ENCODE measurements at places on chromosomes 7 and 10.

DNA sequence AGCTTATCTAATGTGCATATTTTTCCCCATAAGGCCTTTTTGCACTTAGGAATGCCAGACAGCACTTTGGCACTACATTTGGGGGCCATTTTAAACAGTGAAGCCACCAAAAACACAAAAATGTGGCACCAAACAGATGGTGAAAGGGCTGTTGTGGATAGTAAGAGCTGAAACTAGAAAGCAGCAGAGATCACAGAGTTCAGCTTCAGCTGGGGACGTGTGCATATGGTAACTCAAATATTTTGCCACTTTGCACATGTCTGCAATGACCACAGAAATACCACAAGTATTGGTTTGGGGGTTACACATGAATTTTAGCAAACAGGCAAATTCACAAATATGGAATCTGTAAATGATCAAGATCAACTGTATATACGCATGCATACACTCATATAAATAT, 72.8 kb downstream of the PODXL start:
- no peak for DNase-seq

DNA sequence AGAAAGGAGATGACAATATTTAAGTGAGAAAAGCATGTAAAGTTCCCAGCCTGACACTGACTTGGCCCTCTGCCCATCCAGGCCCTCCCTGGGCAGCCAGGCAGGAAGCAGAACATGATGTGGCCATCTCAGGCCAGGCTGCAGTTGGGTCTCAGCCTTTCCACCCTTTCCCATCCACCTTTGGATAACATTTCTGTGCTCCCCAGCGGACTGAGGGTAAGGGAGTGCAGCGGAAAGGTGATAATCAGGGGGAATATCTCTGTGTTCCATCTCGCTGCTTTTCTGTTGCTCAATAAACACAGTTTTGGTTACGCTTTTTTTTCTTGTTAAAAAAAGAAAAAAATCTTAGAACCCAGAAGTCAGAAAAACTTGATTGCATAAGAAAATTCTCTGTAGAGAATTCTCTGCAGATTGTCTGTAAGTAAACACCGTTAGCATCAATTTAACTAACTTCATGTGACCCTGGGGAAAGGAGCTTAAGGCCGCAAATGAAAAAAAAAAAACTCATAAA, 37.2 kb upstream of the TARP start:
- no peak for DNase-seq

GRCh38 chr7:32116436-32116835, 46.2 kb upstream of the PDE1C start:
- DNase-seq, result no peak

DNA sequence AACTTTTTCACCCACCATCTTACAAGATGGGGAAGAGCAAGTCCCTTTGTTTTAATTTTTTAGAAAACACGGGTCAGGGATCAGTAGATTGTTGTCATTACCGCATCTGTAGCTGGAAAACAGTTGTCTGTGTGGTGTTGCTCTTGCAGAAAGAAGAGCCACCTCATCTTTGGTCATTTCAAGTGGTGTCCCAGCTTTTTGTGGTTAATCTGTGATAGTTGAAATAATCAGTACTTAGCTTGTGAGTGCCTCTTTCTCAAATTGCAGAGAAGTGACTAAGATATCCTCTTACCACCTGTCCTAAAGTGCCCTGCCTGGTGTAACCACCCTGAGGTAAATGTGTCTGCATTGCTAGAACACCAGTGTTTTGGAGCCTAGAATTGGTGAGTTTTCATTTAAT, 5.5 kb downstream of the PRPF18 start:
- no peak for DNase-seq

GRCh38 chr10:7707102-7707501, 4.0 kb downstream of the ITIH2 start:
- DNase-seq, result no peak

DNA sequence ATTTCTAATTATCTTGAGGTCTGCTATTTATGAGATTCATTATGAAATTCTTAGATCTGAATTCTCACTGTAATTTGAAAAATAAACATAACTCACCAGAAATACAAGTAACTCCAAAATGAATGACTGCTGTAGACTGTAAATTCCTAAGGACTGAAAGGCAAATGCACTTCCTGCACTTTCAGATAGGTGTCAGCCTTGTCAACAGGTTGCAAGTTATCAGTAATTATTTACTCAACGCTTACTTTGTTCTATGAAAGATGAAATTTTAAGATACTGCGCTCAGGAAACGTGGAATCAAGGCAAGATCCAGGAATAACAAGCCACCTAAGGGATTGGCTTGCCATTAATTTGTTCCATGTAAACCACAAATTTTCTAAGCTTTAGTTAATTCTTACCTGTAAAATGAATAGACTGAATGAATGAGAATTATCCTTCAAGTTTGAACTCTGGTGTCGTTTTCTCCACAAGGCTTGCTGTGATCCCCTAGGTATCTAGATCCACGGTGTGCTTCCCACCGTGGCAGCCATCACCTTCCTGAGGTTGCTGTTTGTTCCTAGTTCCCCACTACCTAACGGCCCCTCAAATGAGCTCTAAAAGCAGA, 12.6 kb downstream of the DHX32 start:
- no peak for DNase-seq

DNA sequence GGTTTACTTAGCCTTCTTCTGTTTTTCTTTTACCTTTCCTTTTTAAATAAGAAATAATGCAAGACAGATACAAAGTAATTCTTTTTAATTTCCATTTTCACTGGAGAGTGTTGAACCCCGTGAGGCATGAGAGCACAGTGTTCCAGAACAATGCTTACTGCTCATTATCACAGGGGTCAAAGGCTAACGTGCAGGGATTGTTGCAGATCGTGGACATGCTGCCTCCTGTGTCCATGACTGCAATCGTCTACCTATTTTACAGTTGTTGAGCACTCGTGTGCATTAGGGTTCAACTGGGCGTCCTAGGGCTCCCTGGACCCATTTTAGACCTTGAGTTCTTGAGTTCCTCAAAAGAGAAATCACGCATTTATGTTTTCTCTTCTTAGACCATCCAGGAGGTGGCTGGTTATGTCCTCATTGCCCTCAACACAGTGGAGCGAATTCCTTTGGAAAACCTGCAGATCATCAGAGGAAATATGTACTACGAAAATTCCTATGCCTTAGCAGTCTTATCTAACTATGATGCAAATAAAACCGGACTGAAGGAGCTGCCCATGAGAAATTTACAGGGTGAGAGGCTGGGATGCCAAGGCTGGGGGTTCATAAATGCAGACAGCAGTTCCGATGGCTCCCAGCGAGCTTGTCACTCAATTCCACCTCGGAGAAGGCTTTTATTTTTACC, 124.2 kb downstream of the EGFR start:
- DNase-seq, result no peak

- no peak for DNase-seq
Measured at GRCh38 chr10:79335470-79336235, 11.6 kb upstream of the PPIF start.

DNA sequence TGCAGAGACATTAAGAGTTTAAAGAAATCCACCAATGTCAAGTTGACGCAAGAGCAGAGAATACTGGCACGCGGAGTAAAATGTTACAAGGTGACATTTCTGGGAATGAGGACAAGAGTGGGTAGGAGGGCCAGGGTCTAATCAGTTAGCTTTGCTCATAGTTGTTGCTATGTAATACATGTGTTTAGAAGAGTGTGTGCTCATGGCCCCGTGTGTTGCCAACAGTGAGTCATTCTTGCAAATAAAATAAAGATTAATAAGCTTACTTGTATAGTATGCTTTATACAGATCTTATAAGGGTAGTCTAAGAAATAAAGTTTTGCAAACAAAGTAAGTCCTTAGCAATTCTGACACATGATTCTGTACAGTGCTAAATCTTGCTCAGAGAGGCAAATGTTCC, 64.5 kb downstream of the DNMBP start:
- DNase-seq, result no peak

- no peak for DNase-seq
Measured at GRCh38 chr10:94493463-94493862, 52.1 kb upstream of the HELLS start.

GRCh38 chr7:31466036-31466435, 47.9 kb upstream of the ITPRID1 start:
- no peak for DNase-seq

DNA sequence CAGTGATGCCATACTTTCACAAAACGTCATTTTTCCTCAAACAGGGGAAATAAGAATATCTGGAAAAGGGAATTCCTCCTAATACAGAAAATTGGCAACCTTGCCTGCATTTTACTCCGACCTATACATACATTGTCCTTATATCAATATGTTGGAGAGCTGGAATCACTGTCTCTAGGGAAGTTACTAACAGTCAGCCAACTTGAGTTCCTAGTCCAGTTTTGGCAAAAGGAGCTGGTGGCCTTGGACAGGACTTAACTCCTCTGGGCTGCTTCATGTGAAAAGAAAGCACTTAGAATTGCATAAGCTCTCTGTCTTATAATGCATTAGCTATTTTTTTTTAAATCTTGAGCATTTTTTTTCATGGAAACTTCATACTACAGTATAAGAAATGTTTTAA, 174.2 kb upstream of the HGF start:
- no peak for DNase-seq

DNA sequence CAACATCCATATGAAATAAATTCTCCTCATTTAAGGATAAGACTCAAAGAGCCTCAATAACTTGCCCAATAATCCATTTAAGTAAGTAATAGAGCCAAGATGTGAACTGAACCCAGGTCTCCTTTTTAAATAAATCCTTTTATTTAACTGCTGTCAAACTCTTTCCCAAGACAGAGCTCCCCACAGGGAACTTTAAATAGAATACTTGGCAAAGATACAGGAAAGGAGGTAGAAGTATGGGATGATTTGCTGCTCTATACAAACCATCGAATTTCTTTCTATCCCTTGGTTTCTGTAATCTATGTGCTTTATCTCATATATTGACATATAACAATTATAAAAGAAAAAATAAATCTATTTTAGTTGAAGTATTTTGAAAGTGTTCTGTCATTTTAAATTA, 295.9 kb downstream of the CSTF2T start:
- DNase-seq, result no peak

GRCh38 chr7:22346383-22347107, 10.4 kb downstream of the RAPGEF5 start:
- peak; percentile 36 for DNase-seq

DNA sequence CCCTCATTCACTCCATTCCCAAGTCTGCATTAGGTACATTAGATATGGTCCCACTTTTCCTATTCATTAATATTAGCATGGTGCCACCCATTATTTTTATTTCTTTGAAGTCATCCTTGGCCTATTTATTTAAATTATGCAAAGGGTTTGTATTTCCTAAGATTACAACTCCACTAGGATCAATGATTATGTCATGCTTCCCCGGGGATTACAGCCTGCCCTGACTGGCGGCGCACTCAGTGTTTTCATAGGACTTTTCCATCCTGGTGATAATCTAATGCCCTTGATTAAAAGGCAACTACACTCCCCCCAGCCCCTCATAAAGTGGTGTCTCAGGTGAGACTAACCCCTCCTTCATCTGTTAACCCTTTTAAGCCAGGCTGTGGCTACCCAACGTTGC, 187.2 kb downstream of the POU6F2 start:
- no peak for DNase-seq

DNA sequence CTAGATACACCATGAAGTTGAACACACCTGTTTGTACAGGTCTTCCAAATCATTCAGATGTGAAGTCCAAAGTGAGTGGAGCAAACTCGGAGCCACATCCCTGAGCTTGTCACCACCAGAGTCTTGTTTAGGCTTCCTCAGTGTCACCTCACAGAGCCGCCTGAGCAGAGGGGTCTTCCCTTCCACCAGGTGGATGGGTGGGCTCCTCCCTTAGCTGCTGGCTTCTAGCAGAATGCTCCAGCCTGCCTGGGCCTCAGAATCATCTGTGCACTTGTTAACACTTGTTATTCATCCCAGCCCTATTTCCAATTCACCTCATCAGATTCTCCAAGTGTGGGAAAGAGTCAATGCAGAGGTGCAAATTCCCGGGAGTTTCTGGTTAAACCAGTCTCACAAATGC, 32.5 kb downstream of the C10orf71 start:
- no peak for DNase-seq

DNA sequence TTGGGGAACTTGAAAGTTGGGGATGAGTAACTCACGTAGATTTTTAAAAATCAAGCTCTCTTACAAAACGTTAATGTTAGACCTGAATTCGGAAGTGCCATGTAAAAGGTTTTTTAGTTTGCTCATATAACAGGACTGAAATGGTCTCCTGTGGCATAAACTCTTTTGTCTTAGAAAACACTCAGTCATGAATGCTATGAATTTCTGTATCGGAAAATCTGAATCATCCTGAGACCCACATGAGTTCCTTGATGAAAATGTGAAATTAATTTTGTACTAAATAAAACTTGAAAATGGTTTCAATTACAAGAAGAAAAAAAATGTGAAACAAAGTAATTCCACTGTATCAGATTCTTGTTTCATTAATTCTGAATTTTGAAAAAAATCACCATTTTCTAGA, 134.8 kb upstream of the BMPER start:
- no peak for DNase-seq

DNA sequence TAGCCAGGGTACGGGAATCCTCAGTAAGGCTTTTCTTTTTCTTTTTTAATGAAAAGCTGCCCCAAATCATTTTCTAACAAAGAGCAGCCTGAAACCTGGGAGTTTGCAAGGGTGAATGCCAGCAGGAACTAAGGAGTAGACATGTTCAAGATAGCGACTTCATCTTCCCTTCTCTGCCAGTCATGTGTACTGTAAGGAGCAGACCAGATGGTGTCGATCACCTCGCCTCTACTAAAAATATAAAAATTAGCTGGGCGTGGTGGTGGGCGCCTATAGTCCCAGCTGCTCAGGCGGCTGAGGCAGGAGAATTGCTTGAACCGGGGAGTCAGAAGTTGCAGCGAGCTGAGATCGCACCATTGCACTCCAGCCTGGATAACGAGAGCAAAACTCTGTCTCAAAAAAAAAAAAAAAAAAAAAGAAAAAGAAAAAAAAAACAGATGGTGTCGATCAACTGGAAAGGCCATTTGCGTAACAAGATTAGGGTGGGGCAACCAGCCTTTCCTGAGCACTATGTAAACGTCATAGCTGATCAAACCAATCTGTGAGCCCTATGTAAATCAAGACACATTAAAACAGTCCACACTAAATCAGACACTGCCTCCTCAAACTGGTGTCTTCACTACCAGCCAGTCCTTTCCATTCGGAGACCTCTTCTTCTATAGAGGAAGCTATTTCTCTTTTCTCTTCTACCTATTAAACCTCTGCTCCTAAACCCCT, 33.8 kb downstream of the NOLC1 start:
- DNase-seq, result no peak

- DNase-seq, result no peak
Measured at GRCh38 chr7:23607130-23607529, 9.9 kb downstream of the CCDC126 start.

GRCh38 chr7:1249731-1250130, 17.1 kb downstream of the UNCX start:
- no peak for DNase-seq

DNA sequence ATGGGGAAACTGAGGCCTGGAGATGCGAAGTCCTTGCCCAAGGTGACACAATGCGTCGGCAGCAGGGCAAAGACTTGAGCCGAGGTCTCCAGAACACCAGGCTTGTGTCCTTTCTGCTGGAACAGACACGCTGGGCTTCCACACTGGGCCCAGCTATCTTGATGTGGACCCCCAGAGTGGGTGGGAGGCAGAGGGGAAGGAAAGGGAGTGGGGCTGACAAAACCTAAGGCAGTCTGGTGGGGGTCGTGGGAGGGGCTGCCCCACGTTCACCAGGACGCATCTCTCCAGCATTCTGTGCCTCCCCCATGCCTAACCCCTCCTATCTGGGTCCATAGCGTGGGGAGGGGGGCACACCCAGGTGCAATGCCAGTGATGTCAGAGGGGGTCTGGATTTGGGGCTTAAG, 38.1 kb downstream of the PPIF start:
- no peak for DNase-seq

- DNase-seq, result no peak
Measured at GRCh38 chr7:46175221-46175620, 254.1 kb upstream of the IGFBP3 start.

Measured in NCI-H1436 treated with DMSO at 0.1 percent for 48 hours (cell line).